Chondrocyte (in vitro differentiated cells): ENCODE measurements at places on chromosomes 2 and 18.

DNA sequence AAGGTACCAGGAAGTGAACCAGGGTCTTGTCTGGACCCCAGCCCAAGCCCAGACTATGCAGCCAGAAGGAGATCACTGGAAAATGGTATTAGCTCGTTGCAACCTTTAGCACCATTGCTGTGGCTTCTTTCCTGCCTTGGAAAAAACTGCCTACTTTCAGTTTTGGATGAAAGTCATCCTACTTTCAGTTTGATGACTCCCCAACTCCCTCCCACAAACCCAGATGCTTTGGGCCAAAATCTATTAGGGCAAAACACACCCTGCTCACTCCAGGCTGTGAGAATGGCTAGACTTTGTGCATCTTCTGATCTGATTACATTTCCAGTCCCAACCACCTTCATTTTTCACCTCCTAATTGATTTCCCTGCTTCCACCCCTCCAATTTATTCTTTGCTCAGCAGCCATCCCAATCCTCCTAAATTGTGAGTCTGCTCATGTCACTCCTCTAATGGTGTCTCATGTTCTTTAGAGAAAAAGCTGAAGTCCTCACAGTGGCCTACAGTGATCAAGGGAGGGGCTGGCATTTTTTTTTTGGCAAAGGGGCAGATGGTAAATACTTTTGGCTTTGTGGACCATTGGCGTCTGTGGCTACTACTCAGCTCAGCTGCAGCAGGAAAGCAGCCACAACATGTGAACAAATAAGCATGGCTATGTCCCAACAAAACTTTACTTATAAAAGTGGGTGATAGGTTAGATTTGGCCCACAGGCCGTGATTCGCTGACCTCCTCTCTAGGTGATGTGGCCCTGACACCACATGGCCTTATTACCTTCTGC is 368.7 kb downstream of the SLC4A3 start:
- no peak for DNase-seq

DNA sequence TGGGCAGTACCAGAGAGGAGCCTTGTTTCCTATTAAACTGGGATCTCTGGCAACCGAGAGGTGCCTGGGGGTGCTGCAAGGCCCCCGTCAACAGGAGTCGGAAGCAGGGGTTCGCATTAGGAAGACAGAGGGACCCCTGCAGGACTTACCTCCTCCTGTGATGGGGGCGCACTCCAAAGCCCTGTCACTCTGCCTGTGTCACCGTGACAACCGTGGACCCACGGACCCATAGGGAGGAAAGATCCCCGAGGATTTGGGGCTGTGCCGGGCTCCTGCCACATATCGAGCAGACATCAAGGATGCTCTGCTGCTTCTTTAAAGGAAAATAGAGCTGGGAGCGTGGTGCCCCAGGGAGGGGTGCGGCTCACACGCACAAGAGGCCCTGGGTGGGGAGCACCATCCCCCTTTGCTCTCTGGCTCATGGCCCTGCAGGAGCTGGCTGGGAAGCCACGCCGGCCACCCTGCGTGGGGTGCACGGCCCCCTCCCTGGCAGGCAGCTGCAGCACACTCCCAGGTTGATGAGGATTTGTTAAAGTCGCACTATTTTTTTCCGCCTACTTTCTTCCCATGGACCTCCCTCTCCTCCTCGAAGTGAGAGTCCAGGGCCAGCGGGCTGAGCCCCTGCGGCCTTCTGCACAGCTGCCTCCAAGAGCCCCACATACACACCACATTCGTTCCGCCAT is 167.5 kb downstream of the TWIST2 start:
- peak; percentile 83 for DNase-seq

DNA sequence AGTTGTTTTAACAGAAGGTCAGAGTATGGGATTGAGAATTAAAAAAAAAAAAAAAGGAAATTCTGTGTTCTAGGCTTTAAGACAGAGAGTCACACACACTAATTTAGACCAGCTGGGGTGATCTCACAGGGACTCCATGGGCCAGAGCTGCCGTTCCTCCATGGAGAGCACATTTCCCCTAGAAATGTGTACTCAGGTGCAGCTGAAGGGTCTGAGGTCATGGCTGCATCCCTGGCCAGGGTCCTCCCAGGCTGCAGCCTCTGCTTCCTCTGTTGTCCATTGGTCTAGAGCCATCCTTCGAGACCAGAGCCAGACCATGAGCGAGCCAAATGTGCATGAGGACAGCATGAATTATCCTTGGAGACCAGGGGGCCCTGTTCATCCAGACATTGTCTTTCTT is 190.1 kb upstream of the TNP1 start:
- no peak for DNase-seq

GRCh38 chr2:113910110-113910717 is 20.3 kb downstream of the ACTR3 start:
- no peak for DNase-seq

GRCh38 chr2:221443645-221444044 is 128.5 kb downstream of the EPHA4 start:
- no peak for DNase-seq

- no peak for DNase-seq
Observed at GRCh38 chr2:203209538-203209937, 29.3 kb upstream of the CYP20A1 start.

DNA sequence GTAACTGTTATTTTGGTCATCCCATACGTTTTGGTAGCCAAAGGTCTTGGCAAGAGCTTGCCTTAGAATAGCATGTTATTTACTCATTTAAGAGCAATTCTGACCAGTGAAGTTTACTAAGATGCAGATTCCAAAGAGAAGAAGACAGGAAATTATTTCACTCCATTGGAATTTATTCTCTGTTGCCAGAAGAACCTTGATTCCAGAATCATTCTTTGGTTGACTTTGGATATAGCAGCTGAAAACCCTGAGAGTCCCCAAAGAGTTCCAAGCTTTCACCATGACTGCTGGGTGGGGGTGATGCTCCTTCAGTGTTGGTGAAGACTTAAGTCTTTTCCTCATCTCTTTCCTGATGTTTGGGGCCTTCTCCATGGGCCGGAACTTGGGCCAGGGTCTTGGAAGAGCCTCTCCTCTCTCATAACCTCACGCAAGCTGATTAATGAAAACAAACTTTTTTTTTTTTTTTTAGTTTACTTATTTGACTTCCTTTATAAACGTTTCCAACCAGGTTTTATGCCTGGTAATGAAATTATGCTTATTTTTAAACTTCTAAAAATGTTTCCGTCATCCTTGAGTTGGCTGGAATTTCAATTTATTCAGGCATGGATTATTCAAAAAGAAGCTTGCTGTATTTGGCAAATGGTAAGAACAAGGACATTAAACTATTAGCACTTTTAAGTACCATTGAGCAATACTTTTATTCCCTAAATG is 192.0 kb downstream of the MTX2 start:
- DNase-seq: no peak

DNA sequence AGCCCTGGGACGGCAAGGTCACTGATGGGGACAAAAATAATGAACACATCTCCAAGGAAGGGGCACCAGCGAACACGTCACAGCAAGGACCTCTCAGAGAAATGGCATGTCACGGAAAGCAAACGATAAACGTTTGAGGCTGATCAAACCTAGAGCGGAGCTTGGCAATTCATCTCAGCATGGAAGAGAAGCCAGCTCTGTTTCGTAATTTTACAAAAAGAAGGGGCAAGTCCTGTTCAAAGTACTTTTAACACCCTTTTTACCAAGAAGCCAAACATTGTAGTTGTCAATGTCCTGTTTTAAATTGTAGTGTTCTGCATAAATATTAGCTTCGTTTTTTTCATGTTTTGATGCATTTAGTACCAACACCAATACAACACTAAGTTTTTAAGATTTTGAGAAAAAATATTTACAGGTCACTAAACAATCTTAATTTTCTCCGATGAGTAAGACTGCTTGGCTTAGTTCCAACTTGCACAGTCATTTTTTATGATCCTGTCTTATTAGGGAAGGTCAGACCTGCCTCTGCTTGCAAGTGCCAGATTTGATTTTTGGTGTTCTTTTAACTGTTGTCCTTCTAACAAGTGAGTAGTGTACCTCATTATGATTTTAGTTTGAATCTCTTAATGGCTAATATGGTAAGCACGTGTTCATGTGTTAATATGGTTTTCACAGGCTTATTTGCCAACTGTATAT is 818.5 kb upstream of the SALL3 start:
- DNase-seq: no peak

DNA sequence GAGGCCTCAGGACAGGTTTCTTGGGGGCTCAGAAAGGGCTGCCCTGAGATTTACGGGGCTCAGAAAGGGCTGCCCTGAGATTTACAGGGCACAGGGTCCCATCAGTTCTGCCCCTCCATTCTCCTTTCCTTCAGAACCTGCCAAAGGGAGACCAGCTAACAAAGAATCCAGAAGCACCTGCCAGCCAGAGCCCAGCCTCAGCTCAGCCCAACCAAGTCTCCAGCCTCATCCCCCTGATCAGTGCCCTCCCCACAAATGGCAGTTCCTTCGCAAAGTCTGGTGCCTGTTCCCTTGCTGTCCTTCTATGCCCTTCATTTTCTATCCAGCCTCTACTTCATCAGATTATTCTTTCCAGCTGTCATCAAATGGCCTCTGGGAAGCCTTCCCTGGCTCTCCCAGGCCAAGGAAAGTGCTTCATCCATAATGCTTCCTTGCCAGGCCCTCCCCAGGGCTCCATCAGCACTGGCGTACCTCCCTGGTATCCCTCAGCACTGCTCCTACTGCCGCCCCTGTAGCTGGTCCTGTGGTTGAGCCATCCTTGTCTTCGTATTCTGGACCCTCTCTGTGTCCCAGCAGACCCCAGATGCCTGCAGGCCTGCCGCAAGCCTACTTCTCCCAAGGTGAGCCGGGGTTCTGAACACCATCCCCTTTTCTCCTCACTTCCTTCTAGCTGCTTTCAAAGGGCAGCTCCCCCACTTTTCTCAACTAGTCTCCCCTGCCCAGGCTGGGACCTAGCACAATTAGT is 96.2 kb upstream of the EPAS1 start:
- DNase-seq: no peak

GRCh38 chr2:201858281-201859184 is 52.2 kb downstream of the CDK15 start:
- no peak for DNase-seq

DNA sequence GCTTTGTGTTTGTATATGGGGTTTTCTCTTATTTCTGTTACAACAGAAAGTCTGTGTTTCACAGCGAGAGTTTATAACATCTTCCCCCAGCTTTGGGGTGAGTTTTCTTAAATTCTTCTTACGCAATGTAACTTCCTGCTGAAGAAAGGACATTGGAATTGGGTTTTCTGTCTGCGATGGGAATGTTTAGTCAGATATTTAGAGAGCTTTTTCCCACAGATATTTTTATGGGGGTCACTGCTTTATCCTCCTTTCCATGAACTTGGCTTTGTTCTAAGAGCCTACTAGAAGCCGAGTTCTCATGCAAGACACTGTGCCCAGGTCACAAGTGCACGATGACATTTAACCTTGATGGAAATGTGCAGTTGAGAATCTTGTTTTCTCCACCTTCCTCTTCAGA is 22.1 kb downstream of the B3GNT2 start:
- no peak for DNase-seq

DNA sequence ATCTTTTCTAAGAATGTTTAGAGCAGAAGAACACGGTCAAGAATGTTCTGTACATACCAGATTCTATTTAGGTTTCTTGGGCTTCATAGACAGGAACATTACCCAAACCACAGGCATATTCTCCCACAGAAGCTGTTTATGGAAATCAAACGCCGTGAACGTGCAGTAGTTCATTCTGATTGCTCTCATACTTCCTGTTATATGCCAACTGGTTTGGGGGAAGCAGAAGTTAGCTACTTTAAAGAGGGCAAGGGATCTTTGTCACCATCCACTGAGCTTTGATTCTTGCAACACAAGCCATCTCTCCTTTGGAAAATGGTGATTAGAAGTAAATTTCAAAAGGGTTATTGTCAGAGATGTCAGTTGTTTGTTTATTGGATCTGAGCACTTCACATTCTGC is 182.2 kb upstream of the NRP2 start:
- no peak for DNase-seq

DNA sequence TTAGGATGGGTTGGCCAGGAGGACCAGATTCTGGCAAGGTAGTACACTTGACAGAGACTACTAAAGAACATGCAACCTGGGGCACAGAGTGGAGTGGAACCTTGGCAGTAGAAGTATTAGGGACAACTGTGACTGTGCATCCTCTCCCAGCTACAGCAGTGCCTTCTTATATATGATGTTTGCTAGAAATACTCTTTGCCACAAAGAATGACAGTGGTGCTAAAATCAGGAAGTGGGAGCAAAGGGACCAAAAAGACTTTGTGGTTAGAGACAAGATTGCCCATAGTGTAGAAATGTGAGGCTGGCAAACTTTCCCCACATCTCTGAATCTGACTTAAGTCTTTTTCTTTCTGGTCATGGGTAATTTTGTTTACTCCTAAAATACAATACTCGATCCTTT is 9.4 kb upstream of the SLC38A11 start:
- DNase-seq: no peak

DNA sequence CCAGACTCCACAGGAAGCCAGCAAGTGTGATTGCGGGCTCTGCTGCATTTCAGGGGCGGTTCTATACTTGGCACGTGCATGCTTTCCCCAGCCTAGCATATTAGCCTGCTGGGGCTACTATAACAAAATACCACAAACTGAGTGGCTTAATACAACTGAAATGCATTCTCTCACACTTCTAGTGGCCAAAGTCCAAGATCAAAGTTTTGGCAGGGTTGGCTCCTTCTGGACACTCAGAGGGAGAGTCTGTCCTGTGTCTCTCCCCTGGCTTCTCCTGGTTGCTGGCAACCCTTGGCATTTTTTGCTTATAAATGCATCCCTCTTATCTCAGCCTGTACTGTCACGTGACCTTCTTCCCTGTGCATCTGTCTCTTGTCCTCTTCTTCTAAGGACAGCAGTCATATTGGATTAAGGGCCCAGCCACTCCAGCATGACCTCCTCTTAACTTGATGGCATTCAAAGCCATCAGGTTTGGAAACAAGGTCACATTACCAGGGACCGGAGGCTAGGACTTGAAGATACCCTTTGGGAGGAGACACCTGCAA is 138.7 kb downstream of the RNF152 start:
- DNase-seq: no peak

DNA sequence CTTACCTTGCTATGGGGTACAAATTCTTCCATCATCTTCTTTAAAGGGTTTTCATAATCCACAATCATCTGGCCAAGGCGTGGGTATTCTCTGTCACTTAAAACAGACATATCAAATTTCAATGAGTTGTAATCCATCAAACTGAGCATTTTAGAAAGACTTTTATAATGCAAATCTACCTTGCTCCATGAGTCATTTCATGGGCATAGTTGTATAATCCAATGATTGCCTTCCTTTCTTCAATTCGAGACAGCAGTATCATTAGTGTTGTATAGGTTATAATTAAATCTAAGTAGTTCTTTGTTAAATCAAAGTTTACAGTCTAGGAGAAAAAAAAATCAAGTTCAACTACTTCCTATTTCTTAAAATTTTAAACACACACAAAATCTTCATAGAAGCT is 36.3 kb downstream of the NCKAP1 start:
- DNase-seq: no peak
